CD4-positive, alpha-beta T cell treated with Interleukin-1 beta for 1 hour (primary cell): ENCODE measurements at places on chromosomes 4 and X.

- no peak for DNase-seq
Observed at GRCh38 chrX:17020356-17020755, 73.9 kb downstream of the REPS2 start.

- DNase-seq, result no peak
Observed at GRCh38 chr4:169225058-169225751, 45.6 kb downstream of the SH3RF1 start.

DNA sequence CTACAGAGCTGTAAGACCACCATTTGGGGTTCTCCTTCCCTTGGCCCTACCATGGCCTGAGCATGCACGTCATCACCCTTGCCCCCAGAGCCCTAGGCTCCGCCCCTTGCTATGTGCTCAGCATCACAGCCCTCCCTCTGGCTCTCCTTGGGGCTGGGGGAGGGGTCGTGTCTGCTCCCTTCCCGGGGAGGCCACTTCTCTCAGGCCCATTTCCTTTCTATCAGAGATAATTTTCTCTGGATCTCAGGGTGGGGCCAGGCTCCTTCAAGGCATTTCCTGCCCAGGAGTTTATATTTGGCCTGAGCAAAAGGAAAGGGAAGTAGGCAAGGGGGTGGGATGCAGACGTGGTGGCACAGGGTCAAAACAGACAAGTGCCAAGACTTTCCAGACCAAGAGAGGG lies 55.9 kb downstream of the STARD8 start:
- no peak for DNase-seq

- no peak for DNase-seq
Observed at GRCh38 chrX:37958525-37959211, 47.7 kb upstream of the SYTL5 start.

DNA sequence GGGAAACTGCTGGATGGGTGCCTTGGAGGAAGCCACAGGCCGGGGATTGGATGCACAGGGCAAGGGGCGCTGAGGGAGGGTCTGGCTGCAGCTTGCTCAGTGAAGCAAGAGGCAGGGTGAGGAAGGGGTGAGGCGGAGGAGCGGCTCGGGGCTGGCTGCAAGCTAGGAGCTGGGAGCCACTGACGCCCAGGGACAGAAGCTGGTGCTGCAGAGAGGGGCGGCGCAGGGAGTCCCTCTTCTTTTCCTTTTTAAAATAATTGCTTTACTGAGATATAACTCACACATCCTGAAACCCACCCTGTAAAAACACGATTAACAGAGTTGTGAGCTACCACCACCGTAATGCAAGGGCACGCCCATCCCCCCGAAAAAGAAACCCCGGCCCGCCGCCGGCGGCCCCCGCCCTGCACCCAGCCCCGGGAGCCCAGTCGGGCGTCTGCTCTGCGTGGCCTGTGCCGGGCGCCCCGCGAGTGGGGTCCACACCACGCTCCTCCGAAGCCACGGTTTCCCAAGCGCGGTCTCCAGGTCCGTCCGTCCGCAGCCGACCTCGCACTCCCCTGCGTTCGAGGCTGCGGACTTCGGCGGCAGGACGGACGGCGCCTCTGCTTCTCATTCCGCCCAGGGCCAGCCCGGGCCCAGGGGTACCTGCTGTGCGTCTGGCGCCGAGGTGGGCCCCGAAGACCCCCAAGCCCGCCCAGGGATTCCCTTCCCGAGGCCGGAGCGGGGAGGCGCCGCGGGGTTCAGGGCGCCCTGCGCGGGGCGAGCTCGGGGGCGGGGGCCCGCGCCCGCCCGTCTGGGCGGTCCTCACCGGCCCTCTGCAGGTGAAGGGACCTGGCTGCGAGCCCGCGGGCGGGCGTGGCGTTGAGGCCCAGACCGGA lies 866 bp upstream of the UVSSA start:
- peak; percentile 58 for DNase-seq

DNA sequence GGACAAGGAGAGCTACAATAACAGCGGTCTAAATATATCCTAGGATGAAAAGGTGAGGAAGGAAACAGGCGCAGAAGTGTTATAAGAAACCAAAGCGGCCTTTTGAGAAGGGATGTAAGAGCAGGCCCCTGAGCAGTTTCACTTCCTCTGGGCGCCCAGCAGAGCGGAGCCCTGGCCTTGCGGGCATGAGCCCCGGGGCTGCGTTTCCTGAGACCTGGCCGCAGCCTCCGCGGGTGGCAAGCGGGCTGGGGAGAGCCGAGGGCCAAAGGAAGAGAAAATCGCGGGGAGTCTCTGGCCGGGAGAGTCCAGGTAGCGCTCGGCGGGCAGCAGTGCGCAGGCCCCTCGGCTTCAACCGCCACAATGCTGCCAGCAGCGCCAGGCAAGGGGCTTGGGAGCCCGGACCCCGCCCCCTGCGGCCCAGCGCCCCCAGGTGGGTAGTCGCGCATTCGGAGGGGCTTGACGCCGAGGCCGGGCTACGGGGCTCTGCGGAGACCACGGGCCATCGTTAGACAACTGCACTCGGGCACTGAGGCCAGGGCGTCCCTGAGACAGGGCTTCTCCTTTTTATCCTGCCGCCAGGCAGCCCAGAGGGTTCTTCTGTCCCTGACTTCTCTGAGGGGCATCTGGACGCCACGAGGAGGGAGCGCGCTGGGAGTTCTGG lies at the start of gene BANK1:
TSS of gene BANK1 (plus strand) at position 210 of the 661 bp plus-strand sequence. CDS start at position 361, 151 bp downstream.
- DNase-seq, result peak; percentile 29

DNA sequence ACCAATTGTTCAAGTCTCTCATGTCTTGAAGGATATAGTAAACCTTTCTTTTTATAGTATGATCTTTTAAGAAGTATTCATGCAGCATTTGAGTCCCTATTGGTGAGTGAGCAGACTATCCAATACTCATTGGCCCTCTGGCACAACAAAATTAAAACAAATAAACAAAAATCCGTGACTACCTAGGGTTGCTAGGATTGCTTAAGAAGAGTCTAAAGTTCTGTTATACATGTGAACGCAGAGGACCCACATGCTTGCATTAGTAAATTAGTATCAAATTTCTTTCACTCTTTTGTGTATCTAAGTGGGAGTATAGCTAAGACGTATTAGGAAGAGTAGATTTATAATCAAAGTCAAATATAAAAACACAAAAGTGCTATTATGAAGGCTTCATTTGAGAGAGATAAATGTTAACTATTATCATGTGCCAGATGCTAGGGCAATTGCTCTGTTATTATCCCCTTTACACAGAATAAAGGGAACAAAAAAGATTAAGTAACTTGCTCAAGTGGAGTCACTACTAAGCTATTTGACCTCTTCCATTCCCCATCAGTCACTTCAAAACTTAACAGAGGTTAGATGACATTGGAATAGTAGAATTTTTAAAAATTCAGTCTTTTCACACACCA lies 29.2 kb upstream of the LARP1B start:
- no peak for DNase-seq

DNA sequence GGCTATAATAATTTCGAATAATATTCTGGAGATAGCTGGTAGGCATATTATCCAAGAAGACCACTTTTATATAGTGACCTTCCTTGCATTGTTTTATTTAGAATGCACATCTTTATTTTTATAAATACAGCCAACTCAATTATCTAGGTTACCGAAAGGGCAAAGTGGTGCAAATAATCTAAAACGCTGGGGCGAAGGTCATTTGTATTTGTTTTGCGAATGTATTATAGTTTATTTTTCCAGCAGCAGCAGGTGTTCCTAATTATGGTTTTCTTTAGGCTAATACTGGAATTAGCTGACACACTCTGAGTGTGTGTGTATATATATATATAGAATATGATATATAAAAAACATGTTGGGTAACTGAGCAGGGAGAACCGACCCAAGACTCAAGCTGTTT lies 48.1 kb upstream of the RAP2C start:
- DNase-seq, result no peak

GRCh38 chr4:145545538-145546174 lies 64.0 kb downstream of the SMAD1 start:
- DNase-seq, result no peak

- DNase-seq, result no peak
Observed at GRCh38 chrX:81278616-81279015, 76.7 kb downstream of the SH3BGRL start.

DNA sequence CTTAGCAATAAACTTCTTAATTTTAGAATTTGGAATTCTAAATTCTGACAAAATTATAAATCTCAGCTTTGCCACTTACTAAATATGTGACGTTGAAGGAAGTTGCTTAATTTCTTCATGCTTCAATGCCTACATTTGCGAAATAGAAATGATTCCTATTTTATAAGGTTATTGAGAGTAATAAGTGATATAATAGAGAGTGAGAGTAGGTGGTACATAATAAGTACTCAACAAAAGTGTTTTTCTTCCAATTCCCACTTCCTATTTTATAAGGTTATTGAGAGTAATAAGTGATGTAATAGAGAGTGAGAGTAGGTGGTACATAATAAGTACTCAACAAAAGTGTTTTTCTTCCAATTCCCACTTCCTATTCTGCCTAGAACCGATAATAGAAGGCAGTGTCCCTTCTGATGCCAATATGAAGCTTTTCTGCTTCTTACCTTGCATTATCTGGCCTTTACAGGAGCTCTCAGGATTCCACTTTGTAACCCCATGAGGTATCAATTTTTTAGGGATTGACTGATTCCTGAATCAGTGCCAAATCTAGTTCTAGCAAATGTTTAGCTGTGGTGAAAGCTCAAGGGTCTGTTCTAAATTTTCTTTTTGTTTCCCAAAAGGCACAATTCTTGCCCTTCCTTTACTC lies 31.4 kb downstream of the VSIG4 start:
- DNase-seq, result no peak

DNA sequence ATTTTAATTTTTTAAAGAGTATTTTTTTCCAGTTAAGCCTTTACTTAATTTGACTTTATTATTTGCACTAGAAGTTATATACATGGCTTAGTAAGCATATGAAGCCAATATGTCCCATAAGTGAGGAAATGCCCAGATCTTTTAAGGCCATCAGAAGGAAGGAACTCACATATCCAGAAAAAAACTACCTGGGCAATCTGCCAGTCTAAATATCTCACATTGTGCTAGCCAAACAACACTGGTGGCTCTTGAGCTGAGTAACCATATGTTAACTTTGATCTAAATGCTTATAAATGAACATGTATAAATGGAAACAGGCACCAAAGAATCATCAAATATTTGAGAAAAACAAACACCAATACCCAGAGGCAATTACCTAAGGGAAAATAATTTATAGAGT lies 138.6 kb upstream of the APOOL start:
- no peak for DNase-seq

DNA sequence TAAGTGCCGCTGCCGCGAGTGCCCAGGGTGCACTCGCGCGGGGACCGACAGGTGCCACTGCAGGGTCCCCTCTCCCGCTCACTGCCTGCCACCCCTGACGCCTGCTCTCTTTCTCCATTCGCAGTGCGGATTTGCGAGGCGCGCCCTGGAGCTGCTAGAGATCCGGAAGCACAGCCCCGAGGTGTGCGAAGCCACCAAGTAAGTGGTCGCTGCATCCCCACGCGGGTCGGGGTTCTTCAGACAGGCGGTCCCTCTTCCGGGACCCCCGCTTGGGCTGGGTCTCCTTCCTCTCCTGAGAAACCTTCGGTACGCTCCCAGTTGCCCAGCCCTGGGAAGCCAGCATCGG lies 547 bp downstream of the GUCY1A1 start:
- no peak for DNase-seq

GRCh38 chr4:133524369-133524768 lies 375.3 kb downstream of the PCDH10 start:
- DNase-seq, result no peak

GRCh38 chrX:1218286-1218685 lies 5.8 kb upstream of the CRLF2 start:
- DNase-seq, result no peak

- DNase-seq, result no peak
Observed at GRCh38 chrX:120736989-120737388, 107.1 kb upstream of the C1GALT1C1 start.

- no peak for DNase-seq
Observed at GRCh38 chr4:127782025-127782274, 172 bp upstream of the HSPA4L start.

- no peak for DNase-seq
Observed at GRCh38 chr4:128394778-128395177, 107.2 kb upstream of the PGRMC2 start.

DNA sequence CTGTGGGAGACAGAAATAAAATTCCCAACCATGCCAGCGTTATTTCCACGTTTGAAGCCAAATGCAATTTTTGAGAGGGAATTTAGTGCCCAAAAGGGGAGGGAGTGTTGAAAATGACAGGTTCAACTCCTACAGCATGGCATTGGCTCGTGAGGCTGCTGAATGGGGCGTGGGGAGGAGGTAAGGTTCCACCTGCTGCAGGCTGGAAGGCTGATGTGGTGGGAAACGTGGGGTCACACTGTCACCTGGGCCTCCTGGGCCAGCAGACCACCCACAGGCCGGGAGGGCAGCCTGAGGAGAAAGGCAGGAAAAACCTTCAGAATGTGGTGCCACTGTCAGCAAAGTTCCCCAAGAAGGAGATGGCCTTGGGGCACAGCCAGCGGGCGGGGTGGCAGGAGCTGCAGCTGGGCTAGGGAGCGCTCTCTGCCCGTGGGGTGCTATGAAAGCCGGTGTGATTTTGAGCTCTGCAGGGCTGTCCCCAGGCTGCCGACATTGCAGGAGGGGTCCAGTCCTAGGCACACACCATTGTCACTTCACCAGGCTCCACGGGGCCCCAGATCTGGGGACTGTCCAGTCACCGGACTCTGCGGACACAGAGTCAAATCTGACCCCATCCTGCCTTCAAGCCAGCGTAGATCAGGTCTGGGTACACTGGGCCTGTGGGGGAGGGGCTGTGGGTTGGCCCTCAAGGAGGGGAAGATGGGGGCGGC lies 19.6 kb downstream of the MSANTD1 start:
- DNase-seq, result no peak

- DNase-seq, result no peak
Observed at GRCh38 chr4:95835672-95836071, 4.2 kb upstream of the PDHA2 start.

DNA sequence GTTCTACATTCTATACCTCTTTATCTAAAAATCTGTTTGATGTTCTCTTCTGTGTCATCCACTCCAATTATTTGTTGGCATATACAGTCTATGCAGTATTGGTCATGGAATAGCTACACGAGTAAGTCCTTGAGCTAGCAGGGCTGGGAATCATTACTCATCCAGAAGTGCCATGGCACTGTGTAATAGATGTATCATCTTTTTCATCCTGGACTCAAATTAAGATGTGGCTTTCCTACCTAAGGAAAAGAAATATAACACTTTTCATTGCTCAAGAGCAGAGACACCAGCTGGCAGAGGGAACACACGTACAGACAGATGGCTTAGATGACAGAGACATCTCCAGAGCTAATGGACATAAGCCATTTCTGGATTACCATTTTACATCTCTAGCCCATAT lies 159.8 kb downstream of the FAM13A start:
- no peak for DNase-seq
